ENCODE measurements at places on chromosomes 3 and 15. TPM values are rescaled to one million over a fixed set of nuclear protein-coding genes. Genes with fewer than 3 reads are reported as not detected.
A peak's percentile ranks its signal among the peaks of the same experiment; 100 is the strongest.

- DNase-seq: no peak
Measured at GRCh38 chr3:75886971-75887526, 101.7 kb upstream of the ZNF717 start.

Gene STOML1
- 5.0 TPM for total RNA-seq

DNA sequence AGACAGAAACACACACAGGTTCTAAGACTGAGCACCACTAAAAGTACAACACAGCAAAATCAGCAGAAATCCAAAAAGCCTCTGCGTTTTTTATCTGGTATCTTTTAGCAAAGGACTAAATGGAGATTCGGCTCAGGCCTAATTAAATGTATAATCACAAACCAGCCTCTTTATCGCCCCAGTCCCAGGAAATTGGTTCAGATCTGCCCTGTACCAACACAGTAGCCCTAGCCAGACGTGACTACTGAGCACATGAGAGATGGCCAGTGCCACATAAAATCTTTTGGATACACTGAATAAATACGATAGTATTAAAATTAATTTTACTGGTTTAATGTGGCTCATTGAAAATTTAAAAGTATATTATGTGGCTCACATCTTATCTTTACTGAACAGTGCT lies 19.7 kb downstream of the TBC1D2B start:
- no peak for DNase-seq

DNA sequence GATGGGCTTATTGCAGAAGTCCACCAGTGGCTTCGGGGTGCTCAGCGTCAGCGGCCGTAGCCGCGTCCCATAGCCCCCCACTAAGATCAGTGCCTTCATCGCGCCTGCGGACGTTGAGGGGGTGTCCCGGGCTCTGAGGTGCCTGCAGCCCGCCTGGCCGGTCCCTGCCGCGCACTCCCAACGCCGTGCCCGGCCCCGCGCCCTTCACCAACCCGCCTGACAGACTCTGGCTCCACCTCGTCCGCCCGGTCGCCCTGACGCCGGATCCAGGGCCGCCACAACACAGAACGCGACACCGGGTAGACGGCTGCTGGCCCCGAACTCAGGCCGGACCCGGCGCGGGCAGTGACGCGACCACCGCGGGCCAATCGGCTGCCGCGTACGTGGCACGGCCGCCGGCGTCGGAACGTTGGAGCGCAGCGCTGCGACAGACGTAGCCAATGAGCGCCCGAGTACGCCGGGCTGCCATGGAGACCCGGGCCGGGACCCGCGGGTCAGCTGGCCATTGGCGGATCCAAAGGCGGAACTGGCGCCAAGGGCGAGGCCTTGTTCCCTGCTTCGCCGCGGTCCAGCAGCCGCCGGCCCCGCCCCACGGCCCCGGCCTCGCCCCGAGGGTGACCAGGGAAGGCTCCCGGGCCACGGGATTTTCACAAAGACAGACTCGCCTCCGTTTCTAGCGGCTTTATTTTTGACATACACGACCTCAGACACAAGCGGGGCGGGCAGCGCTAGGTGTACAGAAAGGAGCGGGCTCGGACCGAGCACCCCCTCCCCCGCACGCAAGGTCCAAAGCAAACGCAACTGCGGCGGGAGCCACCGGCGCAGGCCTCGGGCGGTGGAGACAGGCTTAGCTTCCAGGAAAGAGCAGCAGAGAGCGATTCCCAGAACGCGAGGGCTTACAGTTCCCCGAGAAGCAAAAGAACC lies at the start of gene GMPPB:
GMPPB (minus strand) TSS at position 324 of the 924 bp plus-strand sequence; CDS start at position 99, 225 bp downstream.
- peak; percentile 92 for DNase-seq

DNA sequence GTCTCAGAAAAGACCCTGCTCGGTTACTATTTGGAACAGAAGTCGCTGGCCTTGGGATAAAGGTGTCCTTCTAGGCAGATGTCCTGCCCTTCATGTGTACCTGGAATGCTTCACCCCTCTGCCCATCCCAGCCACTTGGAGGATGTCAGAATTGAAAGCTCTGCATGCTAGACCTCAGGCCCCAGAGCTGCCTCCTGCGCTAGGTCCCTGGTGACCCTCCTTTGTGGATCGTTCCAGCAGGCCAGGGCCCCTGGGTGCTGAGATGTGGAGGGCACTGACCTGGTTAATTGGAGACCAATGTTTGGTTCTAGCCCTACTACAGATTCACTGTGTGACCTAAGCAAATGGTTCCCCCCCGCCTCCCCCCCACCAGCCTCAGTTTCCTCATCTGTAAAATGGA lies 2.7 kb upstream of the CTSH start:
- DNase-seq: no peak

- DNase-seq: no peak
Measured at GRCh38 chr3:25689226-25689625, 24.5 kb upstream of the TOP2B start.

DNA sequence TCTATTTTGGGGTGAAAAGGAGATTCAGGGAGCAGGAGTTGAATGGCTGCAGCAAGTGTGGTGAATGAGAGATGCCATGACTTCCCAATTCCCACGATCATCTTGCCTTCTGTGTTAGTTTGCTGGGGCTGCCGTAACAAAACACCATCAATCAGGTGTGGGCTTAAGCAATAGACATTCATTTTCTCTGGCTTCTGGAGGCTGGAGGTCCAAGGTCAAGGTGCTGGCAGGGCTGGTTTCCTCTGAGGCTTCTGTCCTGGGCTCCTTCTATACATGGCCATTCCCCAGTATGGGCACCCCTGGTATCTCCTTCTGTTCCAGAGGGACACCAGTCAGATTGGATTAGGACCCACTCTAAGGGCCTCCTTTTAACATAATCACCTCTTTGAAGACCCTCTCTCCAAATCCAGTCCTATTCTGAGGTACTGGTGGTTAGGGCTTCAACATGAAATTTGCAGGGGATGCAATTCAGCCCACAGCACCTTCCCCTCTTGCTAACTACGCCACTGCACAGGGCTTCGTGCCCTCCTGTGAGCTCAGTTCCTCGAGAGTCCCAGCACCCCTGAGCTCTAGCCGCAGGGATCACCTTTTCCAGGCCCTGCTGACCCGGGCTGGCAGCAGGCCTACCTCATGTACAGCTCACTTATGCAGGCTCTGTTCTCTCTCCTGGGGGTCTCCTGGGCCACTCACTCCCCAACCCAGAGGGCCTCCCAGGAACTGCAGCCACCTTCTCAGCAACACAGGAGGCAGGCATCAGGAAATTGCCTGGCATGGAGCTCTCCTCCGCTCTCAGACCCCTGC lies 37.3 kb upstream of the SLC6A11 start:
- DNase-seq: no peak

GRCh38 chr15:78638658-78639314 lies 2.2 kb downstream of the CHRNB4 start:
- peak; percentile 31 for DNase-seq

GRCh38 chr3:136929977-136930670 lies 27.7 kb upstream of the IL20RB start:
- DNase-seq: no peak

Gene POC1A
- 34.0 TPM for total RNA-seq

- DNase-seq: no peak
Measured at GRCh38 chr3:51777985-51778384, 1.1 kb downstream of the IQCF6 start.

DNA sequence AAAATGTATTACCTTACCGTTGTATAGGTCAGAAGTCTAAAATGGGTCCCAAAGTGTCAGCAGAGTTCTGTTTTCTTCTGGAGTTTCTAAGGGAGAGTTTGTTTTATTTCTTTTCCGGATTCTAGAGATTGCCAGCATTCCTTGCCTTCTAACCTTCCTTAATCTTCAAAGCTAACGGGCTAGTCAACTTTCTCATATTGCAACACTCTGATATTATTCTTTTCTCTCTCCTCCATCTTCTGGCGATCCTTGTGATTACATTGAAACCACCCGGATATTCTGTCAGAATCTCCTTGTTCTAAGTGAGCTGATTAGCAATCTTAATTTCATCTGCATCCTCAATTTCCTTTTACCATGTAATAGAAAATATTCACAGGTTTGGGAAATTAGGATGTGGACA lies 36.2 kb upstream of the AADACL2 start:
- DNase-seq: no peak

DNA sequence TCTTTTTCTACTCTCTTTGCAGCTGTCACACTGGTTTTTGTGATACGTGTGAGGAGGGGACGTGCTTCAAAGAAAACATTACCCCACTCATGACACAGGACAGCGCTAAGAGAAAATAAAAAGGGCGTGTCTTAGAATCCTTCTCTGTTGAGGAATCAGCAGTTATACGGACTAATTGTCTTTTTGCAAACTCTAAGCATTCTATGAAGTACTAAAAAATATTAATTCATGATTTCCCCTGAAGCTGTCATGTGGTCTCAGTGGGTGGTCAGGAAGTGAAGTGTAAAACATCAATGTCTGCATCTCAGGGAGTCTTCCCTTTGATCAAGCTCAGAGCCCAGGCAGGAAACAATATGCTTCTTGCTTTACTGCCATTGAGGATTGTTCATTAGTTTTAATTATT lies 117.5 kb upstream of the CRBN start:
- no peak for DNase-seq

DNA sequence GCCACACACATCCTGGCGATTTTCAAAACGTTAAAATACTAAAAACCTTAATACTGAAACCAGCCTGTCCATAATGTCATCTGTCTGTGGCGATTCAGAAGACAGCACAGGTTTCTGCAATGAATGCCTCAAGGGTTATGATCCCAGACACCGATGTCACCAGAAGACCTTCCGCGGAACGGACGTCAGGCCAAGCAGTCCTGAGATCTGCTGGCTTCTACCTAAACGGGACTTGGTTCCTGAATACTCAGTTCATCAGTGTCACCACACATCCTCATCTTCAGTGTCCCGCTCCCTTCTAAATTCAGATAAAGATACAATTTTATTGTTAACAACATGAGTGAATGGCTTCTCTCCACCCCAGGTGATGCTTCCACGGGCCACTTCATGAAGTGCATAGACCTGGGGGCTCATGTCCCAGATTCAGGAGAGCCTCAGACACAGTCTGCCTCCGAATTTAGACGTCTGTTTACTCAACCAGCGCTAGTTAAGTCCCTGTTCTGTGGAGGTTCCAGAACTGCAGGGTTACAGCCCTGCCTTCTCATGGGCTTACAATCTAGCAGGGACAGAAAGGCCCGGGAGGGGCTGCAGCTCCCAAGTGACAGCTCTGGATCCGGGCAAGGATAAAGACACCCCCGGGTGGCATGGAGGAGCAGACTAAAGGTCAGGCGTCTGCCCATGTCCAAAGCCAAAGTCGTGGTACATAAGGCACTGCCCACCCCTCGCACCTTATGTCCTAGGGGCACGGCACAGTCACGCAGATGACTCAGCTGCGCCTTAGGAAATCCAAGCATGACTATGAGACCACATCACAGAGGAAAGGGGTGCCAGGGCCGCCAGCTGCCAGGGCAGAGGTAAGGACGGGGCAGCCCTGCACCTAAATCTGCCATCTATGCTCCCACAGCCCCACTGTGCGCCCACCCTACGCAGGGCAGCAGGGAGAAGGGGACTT lies 75.9 kb downstream of the VGLL4 start:
- peak; percentile 80 for DNase-seq

DNA sequence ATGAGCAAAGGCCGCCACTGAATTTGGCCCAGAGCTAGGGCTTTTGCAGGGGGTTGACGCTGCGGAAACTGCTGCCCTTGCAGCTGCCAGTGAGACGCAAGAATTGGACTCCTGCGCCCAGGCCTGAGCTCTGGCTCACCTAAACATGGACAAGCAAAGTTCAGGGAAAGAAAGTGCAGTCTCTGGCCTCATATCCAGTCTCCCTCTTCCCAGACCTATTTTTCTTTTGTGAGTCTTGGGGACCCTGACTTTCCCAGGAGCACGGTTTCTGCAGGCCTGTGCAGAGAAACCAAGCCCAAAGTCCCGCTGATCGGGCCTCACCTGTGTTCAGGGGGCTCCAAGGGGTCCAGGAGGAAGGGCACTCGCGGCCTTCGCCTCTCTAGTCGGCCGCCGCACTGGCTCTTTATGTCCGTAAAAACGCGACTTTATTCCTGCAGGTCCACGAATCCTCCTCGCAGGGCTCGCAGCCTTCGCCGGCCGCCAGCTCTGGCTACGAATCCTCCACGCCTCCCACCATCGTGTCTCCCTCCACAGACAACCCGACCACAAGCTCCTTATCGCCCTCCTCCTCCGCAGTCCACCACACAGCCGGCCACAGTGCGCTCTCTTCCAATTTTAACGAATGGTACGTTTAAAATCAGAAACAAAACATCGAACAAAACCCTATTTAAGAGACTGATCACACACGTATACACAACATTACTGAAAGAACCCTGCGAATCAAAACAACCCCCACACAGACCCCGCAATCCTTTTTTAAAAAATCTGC lies 3.9 kb downstream of the ZIC1 start:
- DNase-seq: no peak

DNA sequence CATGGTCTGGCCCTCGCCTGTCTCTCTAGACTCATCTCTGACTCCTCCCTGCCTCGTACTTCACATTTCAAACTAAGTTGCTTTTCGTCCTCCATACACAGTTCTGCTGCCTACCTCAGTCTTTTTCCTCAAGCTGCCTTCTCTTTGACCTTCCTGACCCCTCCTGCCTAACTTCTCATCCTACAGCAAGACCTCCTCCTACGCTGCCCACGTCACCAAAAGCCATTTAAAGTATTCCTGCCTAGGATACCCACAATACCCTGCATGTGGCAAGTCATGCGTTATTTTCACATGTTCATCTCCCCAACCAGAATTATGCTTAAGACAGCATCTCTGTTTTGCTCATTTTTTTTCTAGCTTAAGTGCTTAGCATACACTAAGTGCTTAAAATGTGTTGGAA lies 56.7 kb downstream of the LHFPL4 start:
- DNase-seq: no peak

- DNase-seq: no peak
Measured at GRCh38 chr3:58274027-58274614, 31.9 kb upstream of the RPP14 start.

DNA sequence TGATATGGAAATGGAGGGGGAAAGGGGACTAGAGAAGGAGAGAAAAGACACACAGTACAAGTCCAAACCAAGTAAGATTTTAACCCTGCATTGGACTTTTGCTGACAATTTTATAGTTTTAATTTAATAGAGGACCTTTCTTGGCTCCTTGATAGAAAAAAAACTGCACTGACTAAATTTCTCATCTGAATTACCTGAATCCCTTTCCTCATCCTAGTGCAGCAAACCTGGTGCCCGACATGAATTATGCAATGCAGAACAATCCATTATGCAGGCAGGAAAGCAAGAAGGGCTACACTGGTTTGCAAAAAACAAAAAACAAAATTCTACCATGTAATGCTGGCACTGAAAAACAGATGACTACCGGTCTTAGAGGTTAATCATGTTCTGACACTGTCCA lies 15.5 kb downstream of the MAGI1 start:
- DNase-seq: no peak

DNA sequence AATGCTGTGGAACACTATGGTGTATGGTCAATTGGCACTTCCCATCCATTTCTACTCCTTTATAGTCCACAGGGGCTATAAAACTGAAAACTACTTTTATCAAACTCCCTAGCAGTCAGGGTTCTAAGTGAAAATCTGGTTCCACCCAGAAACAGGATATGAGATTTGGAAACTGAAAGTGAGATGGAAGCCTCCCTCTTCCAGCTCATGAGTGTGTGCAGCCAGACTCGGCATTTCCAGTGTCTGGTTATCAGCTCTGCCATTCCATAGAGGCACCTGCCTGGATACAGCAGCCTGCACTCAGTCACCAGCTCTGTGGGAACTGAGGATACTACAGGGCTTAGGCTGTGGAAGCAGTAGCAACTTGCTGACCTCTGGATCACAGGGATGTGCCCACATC lies 14.7 kb upstream of the PLA2G4F start:
- no peak for DNase-seq

Gene ARRDC4
- total RNA-seq: 19.6 TPM
